ENCODE measurements at places on chromosomes 1 and 21.

DNA sequence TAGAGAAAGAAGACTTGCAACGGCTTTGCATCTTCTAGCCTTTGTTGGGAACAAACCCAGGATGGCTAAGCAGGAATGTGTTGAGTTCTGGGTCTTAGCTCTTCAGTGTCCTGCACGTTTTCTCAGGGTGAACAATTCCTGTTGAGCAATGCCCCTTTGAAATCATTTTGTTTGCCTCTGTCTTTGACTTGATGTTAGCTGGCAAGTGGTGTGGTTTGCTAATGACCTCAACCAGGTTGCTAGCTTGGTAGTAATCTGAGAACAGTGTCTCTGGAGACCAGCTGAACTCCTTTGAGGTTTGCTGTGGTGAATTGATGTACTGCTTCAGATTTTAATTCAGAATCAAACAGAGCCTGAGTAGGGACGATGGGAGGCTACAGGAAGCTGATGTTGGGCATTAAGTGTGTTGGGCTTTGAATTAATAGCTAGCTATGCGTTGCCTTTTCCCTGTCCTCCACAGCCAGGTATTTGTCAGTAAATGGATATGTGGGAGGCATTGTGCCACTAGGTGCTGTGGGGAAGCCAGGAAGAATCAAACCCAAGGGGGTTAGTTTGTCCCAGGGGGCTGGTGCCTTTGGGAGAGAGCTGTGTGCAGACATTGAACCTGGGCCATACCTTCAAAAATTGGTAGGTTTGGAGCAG, 23.3 kb upstream of the SRSF10 start:
- no peak for DNase-seq

DNA sequence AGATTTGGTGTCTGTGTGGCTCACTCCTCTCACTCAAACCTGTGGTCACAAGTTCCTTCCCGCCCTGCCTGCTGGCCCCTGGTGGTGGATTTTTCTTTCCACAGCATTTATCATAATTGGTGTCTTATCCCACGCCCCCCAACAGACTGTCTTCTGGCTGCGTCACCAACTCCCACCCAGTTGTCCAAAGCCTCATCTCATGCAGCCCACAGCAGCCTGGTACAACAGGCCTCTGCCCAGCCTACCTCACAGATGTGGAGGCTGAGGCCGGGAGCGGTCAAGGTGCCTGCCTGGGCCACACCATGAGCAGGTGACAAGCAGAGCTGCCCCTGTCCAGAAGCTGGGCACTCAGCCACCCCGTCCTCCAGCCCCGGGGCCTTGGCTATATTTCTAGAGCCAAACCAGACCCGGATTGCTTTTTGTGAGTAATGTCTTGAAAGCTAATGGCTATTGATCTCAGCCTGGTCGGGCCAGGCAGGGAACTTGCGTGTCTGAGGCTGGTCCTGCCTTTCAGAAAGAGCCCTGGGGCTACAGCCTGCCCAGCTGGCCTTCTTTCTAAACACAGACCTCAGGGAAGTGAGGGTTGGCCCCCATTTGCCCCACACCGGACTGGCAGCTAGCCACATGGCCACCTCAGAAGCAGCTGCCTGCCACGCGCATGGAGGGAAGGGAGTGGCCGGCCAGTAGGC, 2.6 kb downstream of the KCNAB2 start:
- no peak for DNase-seq

- peak; percentile 80 for DNase-seq
These were observed 10.6 kb downstream of the GFI1 start for GRCh38 chr1:92476071-92476631.

DNA sequence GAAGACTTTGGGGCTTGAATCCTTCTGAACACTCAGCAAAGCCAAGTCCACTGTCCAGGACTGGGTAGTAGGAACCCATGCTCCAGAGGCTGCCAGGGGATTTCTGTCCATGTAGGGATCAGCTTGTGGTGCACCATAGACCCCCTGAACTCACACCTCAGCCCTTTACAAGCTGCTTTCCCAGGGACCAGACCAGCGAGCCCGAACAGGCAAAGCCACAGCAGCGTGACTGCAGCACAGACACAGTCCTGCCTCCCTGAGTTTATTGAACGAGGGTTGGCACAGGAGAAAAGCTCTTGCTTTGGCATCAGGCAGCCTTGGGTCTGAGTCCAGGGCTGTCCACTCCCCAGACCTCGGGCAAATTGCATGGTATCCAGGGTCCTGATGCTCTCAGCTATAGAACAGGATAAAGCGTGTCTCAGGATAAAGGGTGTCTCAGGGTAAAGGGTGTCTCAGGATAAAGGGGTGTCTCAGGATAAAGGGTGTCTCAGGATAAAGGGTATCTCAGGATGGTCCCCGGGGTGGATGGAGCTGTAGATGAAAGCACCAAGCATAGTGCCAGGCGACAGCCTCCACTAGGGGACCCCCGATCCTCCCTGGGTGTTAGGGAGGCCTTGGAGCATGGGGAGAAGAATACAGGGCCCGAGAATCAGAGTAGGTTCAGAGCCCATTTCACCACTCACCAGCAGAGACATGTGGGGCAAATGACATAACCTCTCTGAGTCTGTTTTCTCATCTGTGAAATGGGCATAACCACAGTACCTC, 648.8 kb downstream of the NPHP4 start:
- no peak for DNase-seq

All from spleen (tissue), 13 donors.